ENCODE measurements at places on chromosomes 12 and 14.

DNA sequence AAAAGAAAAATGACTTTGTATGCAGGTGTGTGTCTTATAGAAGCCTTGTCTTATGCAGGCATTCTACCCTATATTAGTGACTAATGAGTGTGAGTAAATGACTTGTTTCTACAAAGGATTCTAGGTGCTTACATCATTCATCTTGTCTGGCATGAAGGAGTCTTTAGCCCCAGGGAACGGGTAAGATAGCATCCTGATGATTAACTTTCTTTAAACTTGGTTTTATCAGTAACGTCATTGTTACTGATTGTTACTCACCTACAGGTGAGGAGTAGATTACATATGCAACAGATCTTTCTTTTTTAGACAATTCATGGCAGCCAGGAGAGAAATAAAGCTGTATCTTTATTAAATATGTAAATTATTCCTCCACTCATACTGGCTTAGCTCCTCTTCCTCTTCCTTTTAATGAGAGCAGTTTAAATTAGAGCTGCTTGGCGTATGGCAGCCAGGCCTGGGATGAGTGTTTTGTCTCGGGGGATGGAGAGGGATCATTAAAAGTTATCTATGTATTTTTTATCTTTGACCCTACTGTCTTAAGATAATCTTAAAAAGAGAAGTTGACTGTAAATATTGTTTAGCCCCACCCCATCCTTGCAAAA is 57.2 kb upstream of the ATP2A2 start:
- DNase-seq = no peak

- no peak for DNase-seq
Observed at GRCh38 chr14:74324931-74325361, 22.2 kb upstream of the ABCD4 start.

DNA sequence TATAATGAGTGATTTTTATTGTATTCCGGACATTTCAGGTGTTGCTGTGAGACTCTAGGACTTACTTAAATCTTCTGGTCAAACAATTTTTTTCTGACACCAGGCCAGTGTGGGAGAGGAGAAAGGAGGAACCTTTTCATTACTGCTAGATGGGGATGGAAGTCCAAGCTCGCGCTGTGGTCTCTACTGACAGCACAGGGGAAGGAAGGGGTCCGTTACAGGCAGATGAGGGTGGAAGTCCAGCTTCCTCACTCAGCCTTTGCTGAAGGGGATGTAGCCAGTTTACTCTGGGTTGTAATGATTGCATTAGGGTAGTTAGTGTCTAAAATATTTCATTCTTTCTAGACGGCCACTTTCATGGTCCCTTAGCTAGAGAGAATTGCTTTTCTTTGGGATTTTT is 26.3 kb upstream of the ST8SIA1 start:
- DNase-seq = no peak

DNA sequence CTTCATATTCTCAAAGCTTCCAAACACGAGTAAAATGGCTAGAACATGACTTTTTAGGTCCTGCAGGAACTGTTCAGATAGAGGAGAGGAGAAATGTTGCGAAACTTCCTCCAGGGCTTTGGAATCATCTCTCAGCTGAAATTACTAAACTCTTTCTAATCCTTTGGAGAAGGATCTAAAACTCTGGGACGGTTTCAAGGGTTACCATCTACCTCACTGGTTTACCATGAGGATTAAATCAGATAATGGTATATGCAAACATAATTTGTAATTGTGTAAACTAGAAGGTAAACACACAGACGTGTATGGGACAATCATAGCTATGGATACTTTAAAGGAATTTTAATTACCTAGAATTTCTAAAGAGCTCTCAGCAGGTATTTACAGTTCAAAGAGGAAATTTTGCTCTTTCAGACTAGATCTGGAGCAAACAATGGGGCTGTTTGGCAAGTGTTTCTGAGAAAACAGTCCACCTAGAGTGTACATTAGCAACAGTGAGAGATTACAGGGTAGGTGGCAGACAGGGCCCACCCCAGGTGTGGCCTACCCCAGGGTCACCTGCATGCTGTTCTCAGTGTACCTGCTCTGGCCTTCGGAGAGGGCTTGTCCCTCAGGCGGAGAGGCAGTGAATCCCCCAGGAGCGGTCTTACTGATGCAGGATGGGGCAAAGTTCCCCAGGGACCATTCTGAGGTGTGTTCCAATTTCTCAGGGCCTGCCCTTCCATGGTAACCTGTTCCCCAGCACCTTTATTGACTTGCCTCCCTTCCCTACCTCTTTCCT is 124.7 kb upstream of the MAX start:
- no peak for DNase-seq

DNA sequence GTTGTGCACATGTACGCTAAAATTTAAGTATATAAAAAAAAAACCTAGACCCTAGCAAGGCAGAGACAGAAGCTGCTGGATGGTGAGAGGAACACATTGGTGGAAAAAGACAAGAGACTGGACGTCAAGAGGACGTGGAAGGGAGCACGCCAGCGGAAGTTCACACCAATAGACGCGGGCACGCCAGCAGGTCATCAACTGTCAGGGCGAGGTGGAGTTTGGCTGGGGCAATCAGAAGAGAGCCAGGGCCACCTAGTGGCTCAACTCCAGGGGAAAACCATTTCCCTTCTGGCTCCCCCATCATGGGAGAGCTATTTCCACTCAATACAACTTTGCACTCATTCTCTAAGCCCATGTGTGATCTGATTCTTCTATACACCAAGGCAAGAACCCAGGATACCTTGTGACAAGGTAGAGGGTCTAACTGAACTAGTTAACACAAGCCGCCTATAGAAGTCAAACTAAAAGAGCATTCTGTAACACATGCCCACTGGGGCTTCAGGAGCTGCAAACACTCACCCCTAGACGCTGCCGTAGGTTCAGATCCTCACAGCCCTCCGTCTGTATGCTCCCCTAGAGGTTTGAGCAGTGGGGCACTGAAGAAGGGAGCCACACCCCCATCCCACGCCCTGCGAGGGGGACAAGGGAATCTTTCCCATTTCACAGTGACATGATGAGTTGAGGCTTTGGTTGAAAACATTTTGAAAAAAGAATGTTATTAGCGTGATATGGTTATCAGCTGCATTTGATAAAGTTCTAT is 702.7 kb downstream of the TMTC2 start:
- no peak for DNase-seq

DNA sequence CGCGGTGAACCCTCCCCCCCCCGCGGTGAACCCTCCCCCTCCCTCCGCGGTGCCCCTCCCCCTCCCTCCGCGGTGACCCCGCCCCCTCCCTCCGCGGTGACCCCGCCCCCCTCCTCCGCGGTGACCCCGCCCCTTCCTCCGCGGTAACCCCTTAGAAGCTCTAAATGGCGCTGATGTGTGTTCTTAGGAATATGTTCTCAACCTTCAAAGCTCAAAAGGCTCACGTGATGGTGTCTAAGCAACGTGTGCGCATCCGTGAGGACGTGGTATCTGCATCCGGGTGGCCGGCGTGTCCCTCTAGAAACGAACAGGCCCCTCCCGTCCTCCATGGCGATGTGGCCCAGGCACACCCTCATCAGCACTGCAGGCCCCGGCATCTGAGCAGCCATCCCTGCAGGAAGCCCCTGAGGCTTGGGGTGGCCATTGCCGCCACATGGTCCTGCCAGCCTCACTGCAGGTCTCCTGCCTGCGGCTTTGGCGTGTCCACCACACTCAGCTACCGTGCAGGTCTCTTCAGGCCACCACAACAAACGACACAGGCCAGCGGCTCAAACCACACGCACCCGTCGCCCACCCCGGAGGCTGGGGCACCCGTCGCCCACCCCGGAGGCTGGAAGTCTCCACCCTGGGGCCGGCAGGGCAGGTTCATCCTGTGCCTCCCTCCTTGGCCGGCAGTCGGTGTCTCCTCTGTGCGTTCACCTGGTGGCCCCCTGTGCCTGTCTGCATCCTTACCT is 14.5 kb upstream of the FBRSL1 start:
- DNase-seq = no peak

GRCh38 chr14:104697317-104697703 is 7.9 kb downstream of the INF2 start:
- no peak for DNase-seq

- no peak for DNase-seq
Observed at GRCh38 chr12:124369827-124370378, 75.0 kb downstream of the RFLNA start.

DNA sequence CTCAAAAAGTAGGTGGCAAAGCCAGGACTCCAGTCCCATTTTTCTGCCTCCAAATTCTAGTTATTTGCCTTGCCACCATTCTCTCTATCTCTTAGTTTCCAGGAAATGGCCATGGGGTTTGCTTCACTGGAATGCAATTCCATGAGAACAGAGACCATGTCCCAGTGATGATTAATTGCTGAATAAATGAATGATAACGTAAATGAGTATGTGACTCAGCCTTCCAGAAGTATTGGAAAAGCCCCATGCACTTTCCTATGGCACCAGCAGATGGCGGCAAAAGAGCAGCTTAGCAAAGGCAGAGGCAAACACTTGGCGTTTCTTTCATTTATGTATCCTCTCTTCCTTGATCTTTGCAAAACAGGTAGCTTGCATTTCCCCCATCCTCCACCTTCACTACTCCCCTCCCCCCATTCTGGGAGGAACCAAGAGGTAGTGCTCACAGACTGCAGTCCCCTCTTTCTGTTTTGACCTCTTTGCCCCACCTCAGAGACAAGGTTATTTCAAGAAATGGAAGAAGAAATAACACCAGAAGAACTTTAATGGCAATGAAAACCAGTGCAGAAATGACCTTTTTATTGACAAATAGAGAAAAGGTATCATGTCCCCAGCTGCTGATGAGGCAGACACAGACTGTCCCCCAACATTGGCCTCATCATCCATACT is 21.3 kb downstream of the TBX3 start:
- peak; percentile 34 for DNase-seq

DNA sequence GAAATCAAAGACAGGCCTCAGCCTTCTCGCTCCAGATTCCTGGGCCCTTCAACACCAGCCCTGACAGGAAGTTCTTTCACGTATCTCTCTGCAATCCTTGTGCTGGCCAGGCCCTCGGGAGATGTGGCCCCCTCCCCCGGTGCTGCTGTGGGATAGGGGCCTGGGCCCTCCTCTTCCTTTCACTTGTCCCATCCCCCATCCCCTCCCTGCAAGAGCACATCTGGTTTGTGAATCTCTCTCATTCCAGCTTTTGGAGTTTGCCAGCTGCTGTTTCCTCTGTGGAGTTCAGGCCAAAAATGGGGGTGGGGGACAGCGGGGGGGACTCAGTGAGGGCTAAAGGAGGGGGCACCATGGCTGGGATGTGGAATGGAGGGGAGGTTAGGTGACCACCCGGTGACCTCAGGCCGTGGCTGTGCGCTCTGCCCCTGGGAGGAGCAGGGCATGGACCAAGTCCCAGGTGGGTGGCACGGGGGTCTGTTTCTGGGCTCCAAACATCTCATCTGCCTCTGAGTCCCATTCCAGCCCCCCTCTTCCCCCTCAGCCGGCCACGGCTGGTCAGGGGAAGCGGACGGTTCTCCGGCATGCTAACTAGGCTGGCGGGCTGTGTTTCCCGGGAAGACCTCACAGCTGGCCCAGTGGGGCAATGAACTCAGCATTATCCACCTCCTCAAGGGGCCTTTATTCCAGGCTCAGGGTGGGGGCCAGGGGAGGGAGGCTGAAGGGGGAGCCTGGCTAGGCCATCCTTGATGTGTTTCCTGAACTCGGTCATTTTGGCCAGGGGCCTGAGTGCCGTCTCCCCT is 7.4 kb downstream of the LRP1 start:
- DNase-seq = no peak

- DNase-seq = no peak
Observed at GRCh38 chr12:113002155-113002554, 23.8 kb downstream of the OAS2 start.

GRCh38 chr14:34051966-34052657 is 101.2 kb upstream of the EGLN3 start:
- DNase-seq = no peak

DNA sequence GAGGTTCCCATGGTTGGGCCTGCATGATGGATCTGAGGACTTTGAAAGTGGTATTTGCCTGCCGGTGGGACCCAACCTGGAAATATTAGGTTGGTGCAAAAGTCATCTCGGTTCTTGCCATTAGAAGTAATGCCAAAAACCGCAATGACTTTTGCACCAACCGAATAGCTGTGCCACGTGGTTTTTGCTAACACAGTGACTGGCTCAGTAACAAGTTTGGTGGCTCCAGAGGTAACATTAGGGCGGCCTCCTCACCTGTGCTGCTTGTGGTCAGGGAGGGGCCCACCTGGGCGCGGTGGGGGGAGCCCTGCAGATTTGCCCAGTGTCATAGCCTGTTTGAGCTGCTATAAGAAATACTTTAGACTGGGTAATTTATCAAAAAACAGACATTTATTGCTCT is 1.8 kb downstream of the BDKRB2 start:
- no peak for DNase-seq

GRCh38 chr14:90444077-90444696 is 47.4 kb downstream of the CALM1 start:
- no peak for DNase-seq

DNA sequence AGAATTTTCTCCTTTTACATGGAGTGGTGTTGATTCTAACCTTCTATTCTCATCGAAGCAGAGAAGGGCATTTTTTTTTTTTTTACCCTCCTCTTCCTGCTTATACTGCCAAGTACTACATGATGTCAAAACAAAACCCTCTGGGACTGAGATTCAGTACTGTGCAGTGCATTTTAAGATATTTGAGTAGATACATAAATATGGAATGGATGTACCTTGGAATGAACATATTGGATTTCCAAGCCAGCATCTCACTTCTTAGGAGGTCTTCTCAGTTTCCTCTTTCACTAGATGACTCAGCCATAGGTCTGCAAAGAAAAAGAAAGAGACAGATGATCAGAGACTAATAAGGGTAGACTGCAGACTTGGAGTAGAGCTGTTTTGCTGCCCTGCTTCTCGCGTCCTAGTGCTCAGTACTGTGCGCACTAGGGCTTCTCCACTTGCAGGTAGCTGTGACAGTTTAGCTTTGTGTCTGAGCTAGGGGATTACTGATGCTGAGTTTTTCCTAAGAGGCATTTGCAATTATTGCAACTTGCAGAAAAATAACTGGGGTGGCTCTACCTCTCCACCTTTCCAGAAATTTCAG is 20.4 kb downstream of the TPH2 start:
- no peak for DNase-seq

- no peak for DNase-seq
Observed at GRCh38 chr14:56810836-56811592, 735 bp upstream of the OTX2 start.

DNA sequence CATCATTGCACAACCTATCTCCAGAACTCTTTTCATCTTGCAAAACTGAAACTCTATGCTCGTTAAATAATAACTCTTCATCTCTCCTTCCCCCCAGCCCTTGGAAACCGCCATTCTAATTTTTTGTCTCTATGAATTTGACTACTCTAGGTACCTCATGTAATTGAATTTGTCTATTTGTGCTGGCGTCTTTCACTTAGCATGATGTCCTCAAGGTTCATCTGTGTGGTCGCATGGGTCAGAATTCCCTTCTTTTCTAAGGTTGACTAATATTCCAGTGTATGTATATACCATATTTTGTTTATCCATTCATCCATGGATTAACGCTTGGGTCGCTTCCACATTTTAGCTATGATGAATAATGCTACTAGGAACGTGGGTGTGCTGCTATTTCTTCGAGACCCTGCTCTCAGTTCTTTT is 80.1 kb downstream of the PLXNC1 start:
- no peak for DNase-seq

- DNase-seq = no peak
Observed at GRCh38 chr12:99066726-99067125, 421.6 kb downstream of the APAF1 start.

GRCh38 chr12:72925716-72926115 is 653.5 kb downstream of the TRHDE start:
- no peak for DNase-seq
